SK-N-DZ (cell line): ENCODE measurements at places on chromosomes 5 and 9.

DNA sequence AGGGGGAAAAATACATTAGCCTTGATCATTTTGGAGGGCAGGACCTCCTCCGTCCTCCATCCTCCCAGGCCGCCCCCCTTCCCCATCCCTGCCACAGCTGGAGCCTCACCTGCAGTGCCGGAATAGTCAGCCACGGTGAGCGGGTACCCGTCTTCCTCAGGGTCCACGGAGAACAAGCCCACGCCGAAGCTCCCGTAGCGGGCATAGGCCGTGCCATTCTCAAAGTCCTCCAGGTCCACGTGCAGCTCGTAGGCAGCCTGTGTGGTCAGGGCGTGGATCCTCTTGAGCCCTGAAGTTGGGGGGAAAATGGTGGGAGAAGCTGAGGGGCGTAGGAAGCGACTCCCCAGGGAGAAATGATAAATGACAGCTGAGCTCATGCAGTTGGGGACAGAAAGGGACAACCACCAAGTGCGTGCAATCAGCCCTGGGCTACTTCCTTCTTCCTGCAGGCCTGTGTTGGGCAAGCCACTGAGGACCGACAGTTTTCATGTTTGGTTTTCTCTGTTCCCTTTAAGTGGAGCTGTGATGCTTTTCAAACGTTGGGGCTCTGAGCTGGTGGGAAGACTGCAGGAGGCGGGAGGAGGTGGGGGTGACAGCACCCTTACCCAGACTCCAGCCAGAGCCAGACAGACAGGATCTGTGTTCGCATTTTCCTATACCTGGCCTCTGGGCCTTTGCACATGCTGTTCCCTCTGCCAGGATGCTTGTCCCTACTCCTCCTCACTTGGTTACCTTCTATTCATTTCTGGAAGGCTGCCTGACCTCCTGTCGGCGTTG is 8.7 kb upstream of the QRFP start:
- DNase-seq = no peak

DNA sequence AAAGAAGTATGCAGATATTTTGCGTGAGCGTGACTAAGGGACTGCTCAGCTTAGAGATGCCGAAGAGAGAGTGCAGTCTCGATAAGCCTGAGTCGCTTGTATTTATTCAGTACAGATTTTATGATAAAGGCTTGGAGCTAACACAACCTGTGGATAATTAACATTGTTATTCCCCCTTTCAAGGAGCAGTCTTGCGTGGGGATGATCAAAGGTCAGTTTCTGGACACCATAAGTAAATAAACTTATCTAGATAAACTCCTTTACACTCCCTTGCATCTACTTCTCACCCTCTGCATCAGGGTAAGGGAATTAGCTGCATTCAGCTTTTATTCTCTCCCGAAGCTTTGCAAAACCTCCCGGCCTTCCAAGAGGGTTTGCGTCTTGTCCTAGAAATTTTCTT is 357.8 kb upstream of the ST8SIA4 start:
- DNase-seq = no peak

DNA sequence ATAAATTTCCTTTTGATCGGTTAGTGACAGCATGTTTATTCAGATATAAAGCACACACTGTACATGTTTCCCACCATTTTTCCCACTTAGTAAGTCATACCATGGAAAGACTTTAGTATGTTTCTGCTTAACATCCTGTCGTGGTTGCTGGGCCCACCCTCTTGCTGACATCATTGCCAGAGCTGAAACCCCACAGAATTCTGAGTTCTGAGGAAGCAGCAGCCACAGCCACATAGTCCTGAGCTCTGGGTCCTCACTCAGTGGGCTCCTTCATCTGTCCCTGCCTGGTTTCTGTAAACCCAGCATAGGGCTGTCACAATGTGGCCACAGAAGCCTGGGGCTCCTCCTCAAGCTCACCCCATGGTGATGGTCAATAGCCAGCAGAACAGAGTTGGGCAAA is 441.5 kb downstream of the ENC1 start:
- no peak for DNase-seq

DNA sequence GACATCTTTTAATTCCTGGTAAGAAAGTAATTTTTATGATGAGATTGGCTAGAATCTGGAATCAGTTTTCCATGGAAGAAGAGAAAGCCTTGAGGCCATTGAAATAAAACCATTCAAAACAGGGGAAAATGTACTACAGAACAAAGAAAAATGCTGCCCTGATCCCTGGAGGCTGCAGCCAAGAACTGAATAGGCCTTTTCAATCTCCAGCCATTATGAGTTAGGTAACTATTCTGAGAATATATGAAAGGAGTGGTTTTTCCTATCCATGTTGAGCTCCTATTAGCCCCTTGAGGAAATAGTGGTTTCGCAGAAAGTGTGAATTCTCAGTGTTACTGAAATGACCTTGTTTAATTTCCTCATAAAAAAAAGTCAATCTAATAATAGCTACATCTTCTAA is 408.5 kb upstream of the GRAMD2B start:
- no peak for DNase-seq

DNA sequence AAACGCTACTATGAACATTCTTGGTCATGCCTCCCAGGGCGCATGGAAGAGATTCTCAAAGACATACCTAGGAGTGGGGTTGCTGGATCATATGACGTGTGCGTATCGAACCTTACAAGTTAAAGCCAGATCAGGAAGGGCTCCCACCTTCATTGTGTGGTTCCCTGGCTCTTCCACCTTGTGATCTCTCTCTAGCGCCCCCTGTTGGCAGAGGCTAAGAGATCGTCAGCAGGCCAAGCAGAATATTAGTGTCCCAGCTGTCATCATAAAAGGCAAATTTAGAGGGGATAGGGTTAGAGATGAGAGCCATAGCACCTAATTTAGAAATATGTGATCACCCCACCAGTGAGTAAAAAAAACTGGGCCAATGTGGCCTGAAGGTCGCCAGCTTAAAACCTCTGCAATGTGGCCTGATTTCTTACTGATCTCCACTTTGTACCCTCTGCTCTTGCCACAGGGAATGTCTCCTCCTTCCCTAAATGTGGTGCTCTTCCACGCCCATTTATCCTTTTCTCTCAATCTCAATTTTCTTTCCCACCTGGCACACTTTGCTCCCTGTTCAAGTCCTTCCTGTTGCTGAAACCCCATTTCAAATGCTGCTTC is 91.7 kb upstream of the SHB start:
- peak; percentile 61 for DNase-seq

DNA sequence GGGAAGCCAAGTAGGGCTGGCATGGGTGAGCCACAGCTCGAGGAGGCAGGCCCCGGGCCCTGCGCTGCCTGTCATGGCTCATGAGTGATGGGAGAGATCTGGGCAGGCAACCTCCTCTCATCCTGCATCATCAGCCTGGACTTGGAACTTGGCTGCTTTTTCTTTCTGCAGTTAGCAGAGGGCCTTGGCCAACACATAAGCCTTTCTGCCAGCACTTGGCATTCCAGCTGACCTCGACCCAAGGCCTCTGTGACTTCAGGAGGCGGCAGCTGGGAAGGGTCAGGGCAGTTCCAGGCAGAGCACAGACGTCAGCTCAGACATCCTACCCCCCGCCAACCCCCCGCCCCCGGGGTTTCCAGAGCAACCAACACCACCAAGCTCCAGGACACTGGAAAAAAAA is 7.6 kb downstream of the S1PR3 start:
- no peak for DNase-seq

GRCh38 chr5:131019601-131020315 is 145.3 kb downstream of the HINT1 start:
- no peak for DNase-seq

- no peak for DNase-seq
Observed at GRCh38 chr5:119322312-119322947, 33.4 kb upstream of the TNFAIP8 start.

GRCh38 chr5:35359859-35360258 is 129.6 kb upstream of the PRLR start:
- DNase-seq = no peak

GRCh38 chr9:98318041-98318790 is 62.8 kb upstream of the TBC1D2 start:
- no peak for DNase-seq

DNA sequence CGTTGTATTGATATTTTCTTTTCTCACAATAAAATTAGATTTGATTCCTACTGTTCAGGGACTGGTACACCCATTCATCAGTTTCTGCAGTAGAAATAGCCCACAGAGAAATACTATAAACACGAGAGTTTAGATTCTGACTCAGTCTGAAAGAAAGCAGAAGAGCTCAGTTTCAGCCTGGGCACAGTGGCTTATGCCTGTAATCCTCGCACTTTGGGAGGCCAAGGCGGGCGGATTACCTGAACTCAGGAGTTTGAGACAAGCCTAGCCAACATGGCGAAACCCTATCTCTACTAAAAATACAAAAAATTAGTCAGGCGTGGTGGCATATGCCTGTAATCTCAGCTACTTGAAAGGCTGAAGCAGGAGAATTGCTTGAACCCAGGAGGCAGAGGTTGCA is 8.6 kb downstream of the ITK start:
- DNase-seq = no peak

- no peak for DNase-seq
Observed at GRCh38 chr5:42929871-42930270, 110.2 kb downstream of the ANXA2R start.

DNA sequence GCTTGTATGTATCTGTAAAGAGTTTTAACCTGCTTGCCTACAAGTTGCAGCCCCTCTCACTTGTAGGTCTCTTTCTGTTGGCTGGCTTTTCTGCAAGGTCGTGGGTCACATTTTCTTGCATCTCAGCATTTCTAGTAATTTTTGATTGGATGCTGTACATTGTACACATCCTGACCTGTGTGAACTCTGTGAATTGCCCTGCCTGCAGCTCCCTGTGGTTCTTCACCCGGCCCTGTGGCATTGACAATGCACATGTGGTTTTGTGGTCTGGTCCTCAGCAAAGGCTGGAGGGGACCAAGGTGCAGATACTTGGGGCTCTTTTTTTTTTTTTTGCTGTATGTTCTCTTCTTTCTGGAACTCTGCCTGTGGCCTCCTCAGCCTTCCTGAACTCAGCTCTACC is 53.6 kb downstream of the WNK2 start:
- no peak for DNase-seq

DNA sequence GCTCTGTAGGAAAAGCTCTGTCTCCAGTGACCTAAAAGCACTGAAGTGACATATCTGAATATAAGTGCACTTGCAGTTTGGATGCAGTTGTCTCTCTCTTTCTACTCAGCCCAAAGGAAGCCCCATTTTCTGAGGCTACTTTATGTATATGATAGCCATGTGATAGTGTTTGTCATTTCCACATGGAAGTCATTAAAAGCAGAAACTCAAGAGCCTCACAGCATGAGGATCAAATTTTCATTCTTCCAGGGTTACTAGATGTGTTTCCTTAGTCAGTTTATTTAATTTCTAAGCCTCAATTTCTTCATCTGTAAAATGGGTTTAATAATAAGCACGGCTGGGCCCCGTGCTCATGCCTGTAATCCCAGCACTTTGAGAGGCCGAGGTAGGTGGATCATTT is 36.7 kb downstream of the RNF44 start:
- DNase-seq = no peak

DNA sequence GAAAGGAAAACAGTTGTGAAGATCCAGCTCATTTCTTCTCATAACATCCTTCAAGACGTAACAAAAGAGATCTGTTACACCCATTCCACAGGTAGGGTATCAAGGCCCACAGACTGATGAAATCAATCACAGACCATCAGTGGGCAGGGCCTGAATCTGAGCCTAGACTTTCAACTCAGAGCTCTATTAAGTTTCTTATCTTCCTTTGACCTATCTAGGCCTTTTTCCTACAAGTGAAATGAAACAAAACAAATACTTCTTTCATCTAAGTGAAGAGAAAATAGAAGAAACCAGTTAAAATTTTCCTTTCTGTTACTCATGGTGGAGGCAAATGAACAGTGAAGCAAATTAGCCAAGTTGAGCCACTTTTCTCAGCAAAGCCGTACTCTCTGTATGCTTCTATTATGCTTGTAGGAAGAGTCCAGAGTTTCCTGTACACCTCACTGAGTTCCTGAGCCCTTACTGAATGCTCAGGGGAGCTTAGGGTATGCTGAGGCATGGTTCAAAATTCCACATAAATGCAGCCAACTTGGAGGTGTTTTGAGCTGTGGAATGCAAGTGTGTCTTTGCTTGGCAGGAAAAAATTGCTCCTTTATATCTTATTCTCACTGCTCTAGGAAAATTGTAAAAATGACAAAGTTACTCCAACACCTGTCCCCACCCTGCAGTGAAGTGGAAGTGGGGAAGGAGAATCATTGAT is 91.9 kb downstream of the FEM1C start:
- DNase-seq = no peak

DNA sequence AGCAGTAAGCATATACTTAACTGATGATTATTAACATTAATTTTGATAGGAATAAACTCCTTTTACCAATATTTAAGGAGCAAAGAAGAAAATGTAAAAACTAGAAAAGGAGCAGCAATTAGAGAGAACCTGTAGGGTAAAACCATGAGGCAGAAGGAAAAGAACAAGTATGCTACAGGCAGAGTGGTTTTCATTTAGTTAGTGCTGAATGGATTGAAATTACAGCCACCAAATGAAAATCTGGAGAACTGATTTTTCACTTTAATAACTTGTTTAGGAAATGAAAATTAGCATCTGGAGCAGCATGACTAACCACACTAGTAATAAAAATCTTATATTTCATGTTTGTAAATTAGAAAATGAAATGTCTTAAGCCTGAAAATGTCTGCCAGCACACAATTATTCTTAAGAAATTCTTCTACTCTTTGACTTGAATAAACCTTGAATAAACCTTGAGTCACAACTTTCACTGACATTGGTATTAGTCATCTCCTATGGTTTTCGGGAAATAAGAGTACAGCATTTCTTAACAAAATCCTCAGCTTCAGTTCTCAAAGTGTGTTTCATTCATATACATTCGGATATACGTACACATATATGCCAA is 1504.9 kb upstream of the C9orf72 start:
- no peak for DNase-seq
